ENCODE measurements at places on chromosomes 6 and 20. TPM values are rescaled to one million over a fixed set of nuclear protein-coding genes. Genes with fewer than 3 reads are reported as not detected.
A peak's percentile ranks its signal among the peaks of the same experiment; 100 is the strongest.

Gene CSNK2A1
- 93.8 TPM for total RNA-seq

Gene RAB44
- total RNA-seq = not detected

Gene MLN
- not detected for total RNA-seq

Gene SLC26A8
- total RNA-seq = not detected

Gene CAGE1
- total RNA-seq = 0.16 TPM

Gene ARMC12
- 2.0 TPM for total RNA-seq

Gene SMIM26
- total RNA-seq = 68.4 TPM

Gene RUNX2
- total RNA-seq = 36.7 TPM

Gene HRH3
- not detected for total RNA-seq

GRCh38 chr20:58466729-58467571 is 48.2 kb downstream of the APCDD1L start:
- no peak for DNase-seq

GRCh38 chr20:61645732-61646131 is 393.7 kb downstream of the CDH4 start:
- DNase-seq = no peak

DNA sequence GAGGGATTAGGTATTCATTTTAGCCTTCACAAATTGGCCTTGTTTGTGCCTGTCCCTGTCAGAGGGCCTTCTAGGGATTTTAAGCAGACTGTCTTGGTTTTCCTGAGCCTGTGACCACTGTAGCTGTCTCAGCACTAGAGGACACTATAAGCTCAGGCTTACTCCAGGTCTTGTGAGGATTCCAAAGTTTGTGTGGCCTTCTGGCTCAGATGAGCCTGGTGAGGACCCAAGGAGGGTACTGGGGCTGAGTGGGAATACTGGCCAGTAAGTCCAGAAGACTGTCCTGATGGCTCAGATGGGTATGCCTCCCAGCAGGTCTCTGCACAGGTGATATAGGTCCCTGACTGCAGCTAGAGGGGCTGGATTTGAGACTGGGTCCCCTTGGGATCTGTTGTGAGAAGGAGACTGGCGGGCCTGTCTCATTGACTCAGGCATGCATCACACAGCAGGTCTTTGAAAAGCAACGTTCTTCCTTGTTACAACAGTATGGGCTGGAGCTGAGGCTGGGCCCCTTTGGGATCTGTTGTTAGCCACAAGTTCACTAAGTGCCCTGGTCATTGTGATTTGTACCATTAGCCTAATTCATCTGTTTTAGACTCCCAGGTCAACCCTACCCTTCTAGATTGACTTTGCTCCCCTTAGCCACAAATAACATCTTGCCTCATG is 26.3 kb upstream of the TFB1M start:
- no peak for DNase-seq

DNA sequence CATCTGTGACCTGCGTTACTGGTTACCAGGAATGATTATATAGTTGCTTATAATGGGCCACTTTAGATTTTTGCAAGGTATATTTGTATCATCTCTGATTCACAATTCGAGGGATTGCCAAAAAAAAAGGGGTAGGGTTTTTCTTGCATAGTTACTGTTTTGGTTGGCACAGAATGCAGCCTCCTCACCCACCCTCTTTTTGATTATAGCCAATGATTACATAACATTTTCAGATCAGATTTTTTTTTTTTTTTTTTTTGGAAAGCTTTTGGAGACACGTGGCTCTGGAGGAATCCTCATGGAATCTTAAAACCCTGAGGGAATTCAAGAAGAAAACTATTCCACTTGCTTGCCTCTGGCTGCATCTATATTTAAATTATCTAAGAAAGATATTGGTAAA is 53.7 kb downstream of the UST start:
- DNase-seq = no peak

DNA sequence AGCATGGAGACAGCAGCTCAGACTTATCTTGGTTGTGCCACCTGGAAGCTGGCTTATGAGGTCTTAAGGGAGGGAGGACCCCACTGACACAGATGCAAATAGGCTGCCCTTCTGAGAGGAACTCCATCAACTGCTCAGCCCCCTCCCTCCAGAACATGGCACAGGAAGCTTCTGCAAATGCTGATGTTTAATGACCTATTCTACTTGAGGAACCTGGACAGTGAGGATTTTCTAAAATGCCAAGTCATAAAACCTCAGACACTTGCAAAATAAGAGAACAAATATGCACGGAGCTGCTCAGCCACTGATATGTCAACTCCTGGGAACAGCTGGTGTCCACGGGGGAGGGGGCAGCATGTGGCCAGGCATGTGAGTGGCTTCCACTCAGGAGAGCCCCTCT is 3.5 kb downstream of the CST9 start:
- DNase-seq = no peak

GRCh38 chr6:51001399-51001798 is 182.7 kb downstream of the TFAP2B start:
- no peak for DNase-seq

DNA sequence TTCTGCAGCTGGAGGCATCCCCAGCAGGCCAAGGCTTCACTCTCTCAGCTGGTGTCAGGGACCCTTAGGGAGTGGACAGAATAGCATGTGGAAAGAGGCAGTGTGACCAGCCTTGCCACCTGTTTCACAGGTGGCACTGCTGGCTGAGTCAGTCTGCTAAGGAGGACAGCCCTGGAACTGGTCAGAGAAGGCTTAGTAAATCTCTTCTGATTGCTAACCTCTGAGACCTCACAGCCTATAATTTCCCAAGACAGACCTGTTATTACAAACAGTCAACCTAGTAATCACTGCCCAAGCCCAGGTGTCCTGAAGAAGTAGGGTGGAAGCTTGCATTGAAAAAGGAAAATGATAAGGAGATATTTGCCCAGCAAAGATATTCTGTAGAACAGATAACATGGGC is 26.4 kb upstream of the PAQR8 start:
- no peak for DNase-seq

GRCh38 chr6:19410481-19410880 is 426.7 kb upstream of the ID4 start:
- DNase-seq = no peak

GRCh38 chr6:111254004-111254778 is 166.9 kb downstream of the SLC16A10 start:
- no peak for DNase-seq

DNA sequence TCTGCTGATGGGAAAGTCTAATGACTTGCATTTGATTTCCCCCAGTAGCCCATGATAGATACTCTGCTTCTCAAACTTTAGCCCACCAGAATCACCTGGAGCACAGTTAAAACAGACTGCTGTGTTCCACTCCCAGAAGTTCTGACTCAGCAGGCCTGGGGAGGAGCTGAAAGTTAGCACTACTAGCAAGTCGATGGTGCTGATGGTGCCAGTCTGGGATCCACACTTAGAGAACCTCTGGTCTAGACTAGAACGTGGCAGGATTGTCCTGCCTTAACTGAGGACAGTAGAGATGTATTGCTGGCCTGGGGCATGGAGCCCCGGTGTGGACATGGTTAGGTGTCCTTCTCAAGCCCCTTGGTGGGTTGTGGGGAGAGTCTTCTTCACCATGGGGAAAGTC is 8.7 kb downstream of the TOX2 start:
- no peak for DNase-seq

DNA sequence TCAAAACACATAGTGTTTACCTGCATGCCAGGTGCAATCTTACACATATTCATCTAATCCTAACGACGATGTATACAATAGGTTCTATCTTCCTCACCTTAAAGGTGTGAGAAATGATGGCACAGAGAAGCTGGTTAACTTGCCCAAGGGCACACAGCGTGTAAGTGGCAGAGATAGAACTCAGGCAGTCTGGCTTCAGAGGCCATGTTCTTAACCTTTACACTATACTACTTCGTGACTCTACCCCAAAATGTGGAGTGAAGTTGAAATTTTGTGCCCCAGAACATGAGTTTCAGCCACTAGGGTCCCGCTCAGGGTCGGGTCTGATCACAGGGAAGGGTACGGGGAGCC is 584 bp downstream of the VPS52 start:
- DNase-seq = no peak

DNA sequence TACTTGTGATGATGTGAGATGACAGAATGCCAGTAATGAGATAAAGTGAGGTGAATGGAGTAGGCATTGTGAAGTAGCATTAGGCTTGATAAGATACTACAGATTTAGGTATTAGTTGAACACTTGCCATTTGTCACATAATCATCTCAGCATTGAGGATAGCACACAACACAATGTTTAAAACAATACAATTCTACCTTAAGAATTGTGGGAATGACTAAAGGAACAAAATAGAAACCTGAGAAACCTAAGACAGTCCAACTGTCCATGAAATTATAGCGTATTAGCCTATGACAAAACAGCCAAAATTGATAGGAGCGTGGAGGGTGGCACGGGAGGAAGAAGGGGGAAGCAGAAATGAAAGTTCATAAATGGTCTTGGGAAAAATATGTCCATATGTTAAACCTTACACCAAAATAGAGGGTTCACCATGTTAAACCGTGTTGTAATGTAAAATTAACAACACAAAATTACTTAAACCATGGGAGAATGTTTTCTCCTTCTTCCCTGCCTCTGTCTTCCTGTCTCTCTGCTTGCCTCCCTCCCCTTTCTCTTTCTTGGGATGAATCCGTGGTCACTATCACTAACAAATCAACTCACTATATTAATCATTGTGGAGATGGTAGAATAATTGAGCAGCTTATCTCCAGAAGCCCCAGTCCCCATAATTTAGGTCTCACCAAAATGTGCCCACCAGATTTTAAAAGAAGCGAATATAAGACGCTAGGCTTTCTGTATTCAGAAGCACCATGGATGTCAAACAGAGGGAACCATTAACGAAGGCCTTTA is 33.0 kb upstream of the HFE start:
- DNase-seq = no peak

- DNase-seq = no peak
Observed at GRCh38 chr6:97110149-97110548, 172.9 kb downstream of the MMS22L start.

DNA sequence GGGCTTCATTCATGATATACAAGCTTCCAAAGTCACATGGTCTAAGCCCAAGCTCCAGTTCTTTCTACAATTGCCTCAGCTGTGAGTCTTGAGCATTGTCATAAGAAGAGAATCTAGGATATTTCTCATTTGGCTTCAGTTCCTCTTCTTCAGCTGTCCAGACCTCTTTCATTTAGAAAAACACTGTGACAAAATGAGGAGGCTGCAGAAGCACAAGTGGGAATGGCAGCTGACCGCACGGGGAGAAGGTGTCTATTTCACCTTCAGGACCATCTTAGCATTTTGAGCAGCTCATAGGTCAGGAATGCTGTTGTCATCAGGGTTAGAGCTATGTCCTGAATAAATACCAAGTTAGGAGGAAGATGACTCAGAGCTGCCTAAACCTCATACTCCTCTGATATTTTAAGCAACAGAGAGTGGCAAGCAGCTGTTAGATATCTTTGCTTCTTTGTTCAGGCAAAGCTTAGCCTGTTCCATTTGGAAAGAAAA is 390.1 kb upstream of the CITED2 start:
- no peak for DNase-seq

DNA sequence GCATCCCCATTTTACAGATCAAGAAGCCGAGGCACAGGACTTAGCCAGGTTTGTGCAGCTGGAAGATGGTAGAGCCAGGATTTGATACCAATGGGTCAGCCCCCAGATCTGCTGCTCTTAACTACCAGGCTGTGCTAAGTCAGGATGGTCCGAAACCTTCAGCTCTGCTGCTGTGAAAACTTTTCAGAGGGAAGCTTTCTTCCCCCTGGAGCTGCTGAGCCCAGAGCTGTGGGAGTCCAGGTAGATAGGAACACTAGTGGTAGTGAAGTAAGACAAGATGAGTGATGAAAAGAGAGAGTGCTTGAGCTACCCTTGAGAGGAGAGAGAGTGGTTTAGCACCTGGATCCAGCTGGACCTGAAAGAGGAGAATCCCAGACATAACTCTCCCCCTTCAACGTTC is 230.8 kb downstream of the CDH4 start:
- no peak for DNase-seq

DNA sequence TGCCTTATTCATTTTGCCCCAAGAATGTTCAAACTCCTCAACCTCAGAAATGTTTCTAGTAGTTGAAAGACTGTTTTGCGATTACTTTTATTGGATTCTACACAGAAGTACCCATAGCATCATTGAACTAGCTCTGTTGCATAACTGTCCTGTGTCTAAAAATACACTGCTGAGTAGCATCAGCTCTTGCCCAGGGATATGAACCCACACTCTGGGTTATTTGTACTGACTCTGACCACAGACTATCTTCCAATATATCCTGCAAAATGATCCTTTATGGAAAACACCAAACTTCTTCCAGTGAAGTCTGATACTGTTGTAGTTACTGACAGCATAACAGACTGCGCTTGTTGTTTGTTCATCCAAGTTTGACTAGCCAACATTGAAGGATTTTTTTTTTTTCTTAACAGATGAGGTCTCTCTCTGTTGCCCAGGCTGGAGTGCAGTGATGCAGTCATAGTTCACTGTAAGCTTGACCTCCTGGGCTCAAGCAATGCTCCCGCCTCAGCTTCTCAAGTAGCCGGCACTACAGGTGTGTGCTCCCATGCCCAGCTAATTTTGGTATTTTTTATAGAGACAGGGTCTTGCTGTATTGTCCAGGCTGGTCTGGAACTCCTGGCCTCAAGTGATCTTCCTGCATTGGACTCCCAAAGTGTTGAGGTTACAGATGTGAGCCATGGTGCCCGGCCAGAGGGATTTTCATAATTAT is 49.9 kb downstream of the TULP4 start:
- DNase-seq = no peak

DNA sequence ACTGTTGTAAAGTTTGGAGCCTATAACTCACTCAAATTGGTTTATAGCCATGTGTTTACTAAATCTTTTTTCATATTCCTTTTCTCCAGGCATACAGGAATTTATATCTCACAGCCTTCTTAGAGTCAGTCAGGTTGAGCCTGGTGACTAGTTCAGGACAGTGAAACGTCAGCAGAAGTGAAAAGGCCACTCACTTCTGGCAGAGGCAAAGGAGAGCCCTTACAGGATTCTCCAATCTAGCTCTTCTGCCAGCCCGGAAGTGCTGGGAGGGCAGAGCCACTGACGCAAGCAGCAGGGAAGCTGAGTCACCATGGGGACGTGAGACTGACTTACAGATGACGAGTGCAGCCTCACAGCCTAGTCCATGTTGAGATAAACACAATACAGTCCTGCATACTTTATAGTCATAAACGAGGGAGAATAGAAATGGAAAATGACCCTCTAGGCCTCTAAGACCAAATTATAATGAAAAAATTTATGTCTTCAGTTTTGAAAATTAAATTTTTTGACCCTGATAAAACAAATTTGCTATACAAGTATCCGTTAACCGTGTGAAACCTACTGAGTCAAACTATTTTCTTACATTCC is 1.3 kb downstream of the PXT1 start:
- DNase-seq = peak; percentile 48

GRCh38 chr6:53466257-53466656 is 78.6 kb downstream of the GCLC start:
- no peak for DNase-seq

All from naive thymus-derived CD8-positive, alpha-beta T cell (primary cell).